CD4-positive, alpha-beta memory T cell (primary cell): ENCODE measurements at places on chromosomes 1 and 21. TPM values are rescaled to one million over a fixed set of nuclear protein-coding genes. Genes with fewer than 3 reads are reported as not detected.

DNA sequence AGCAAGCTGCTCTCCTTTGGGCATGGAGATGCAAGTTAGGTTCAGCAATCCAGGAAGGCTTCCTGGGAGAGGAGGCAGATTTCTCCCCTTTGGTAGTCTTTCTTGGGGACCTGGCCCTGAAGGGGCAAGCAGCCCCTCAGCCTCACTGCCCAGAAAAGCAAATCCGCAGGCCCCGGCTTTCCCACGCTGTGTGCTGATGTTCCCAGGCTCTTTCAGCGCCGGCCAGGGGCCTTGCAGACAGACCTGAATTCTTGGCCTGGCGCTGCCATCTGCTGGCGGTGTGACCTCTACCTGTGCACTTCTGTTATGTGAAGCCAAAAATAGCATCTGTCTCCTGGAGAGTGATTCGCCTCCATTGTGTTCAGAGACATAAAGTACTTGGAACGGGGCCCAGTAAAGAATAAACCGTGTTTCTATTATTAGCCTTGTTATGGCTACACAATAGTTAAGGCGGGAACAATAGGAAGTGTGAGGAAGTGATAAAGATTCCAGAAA lies 64.8 kb downstream of the ALPL start:
- H3K4me3 ChIP-seq: no peak overlapping the region
- no peak for DNase-seq
- no peaks in the 10 kb centered on the region for H3K4me1 ChIP-seq
- H3K27me3 ChIP-seq: no peaks in the 10 kb centered on the region
- H3K27ac ChIP-seq: no peak overlapping the region
- no peaks in the 10 kb centered on the region for H3K36me3 ChIP-seq

- H3K4me3 ChIP-seq: no peak overlapping the region
- no peak overlapping the region for H3K27ac ChIP-seq
- DNase-seq: no peak
- H3K27me3 ChIP-seq: no peaks in the 10 kb centered on the region
These were observed 99.1 kb upstream of the ERG start for GRCh38 chr21:38597421-38597820.

DNA sequence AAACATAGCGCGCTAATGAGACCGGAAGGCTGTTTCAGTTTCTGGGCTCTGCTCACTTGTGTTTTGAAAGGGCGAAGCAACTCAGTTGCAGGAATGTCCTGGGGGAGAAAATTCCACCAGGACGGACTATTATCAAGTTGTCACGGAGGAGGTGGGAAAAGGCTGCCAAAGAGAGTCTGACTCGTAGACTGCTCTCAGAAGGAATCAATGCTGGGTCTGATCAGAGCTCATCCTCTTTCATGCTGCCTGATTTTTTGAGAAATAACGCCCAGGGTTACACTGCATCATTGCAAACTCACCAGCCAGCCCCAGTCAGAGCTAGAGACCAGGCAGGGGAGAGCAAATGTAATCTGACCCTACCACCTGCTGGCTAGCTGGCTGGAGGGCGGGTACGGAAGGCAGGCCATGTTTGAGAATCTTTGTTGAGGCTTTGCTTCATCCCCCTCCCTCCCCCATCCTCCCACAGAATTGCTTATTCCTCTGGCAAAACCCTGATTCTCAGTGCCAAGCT lies 36.4 kb upstream of the BCL9 start:
- no peak overlapping the region for H3K4me3 ChIP-seq
- no peak for DNase-seq
- no peaks in the 10 kb centered on the region for H3K27me3 ChIP-seq
- no peaks in the 10 kb centered on the region for H3K36me3 ChIP-seq
- H3K4me1 ChIP-seq: no peaks in the 10 kb centered on the region
- no peak overlapping the region for H3K27ac ChIP-seq

DNA sequence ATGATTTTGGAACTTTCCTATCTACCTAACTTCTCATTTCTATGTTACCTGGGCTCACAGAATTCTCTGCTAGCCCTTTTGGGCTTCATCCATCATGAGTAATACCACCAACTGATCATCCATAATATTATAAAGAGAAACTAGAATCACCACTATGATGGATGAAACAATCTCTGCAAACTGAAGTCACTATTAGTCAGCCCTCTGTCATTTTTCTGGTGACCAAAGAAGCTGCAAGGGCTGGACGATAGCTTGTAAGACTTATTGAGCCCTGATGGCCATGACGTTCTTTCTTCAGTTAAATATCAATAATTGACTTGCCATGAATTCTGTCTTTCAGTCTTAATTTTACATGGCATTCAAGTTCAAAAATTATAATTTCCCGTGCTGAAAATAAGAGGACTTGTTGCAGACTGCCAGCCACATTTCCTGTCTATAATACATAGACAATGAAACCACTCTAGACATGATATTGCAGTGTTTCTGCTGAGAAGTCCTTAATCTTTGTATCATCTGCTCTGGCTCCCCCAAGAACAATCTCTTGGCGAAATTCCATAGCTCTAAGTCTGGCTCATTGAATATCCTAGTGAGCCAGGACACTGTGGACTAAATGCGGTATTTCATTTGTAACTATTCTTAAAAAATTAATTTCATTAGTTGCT lies 655.0 kb upstream of the CAMK1G start:
- H3K4me3 ChIP-seq: no peak overlapping the region
- H3K36me3 ChIP-seq: no peaks in the 10 kb centered on the region
- no peak overlapping the region for H3K27ac ChIP-seq
- no peak for DNase-seq
- H3K27me3 ChIP-seq: no peaks in the 10 kb centered on the region

- H3K27ac ChIP-seq: no peak overlapping the region
- no peaks in the 10 kb centered on the region for H3K36me3 ChIP-seq
- H3K27me3 ChIP-seq: no peaks in the 10 kb centered on the region
- no peak for DNase-seq
- no peaks in the 10 kb centered on the region for H3K4me1 ChIP-seq
These were observed 95.9 kb downstream of the LMO4 start for GRCh38 chr1:87424541-87424940.

- no peak overlapping the region for H3K27ac ChIP-seq
- peaks cover 6% of the 10 kb centered on the region for H3K4me1 ChIP-seq
These were observed 5.8 kb upstream of the DDX59 start for GRCh38 chr1:200675588-200675852.

DNA sequence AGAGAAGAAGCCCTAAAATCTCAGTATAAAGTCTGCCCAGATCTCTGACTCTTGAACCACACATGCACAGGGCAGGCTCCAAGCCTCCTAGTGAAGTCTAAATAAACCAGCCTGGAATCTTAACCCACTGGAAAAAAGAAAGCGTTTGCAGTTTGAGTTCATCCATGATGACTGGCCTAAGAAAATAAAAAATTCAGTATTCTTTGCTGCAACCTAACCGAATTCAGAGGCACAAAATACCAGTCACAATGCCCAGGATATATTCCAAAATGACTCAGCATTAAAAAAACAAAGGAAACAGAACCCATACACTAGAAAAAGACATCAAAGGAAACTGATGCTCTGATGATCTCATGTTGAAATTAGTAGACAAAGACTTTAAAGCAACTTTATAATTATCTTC lies 269.2 kb downstream of the SDCCAG8 start:
- no peak for DNase-seq
- no peaks in the 10 kb centered on the region for H3K36me3 ChIP-seq
- no peak overlapping the region for H3K4me3 ChIP-seq
- no peaks in the 10 kb centered on the region for H3K4me1 ChIP-seq
- no peaks in the 10 kb centered on the region for H3K27me3 ChIP-seq

DNA sequence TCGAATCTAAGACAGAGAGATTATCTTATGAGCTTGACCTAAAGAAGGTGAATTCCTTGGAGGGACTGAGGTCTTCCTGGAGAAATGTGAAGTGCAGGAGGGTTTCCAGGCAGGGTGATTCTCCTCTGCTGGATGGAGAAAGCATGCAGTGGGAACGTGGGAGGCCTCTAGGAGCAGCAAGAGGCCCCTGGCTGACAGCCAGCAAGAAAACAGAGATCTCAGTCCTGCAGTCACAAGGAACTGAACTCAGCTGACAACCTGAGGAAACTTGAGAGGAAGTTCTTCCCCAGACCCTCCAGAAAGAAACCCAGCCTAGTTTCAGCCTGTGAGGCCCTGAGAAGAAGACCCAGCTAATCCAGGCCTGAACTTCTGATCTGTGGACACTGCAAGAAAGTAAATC lies 345.9 kb downstream of the FAM72C start:
- DNase-seq: no peak
- H3K36me3 ChIP-seq: no peaks in the 10 kb centered on the region
- H3K27me3 ChIP-seq: no peaks in the 10 kb centered on the region

- no peaks in the 10 kb centered on the region for H3K27me3 ChIP-seq
- peaks cover 11% of the 10 kb centered on the region for H3K4me1 ChIP-seq
- peaks cover 72% of the 10 kb centered on the region for H3K36me3 ChIP-seq
- no peak for DNase-seq
- no peak overlapping the region for H3K4me3 ChIP-seq
These were observed 37.9 kb upstream of the MPZL1 start for GRCh38 chr1:167683641-167684502.

GRCh38 chr1:109482791-109483671 lies 674 bp upstream of the ATXN7L2 start:
- peaks cover 6% of the 10 kb centered on the region for H3K36me3 ChIP-seq
- H3K27me3 ChIP-seq: peaks cover 4% of the 10 kb centered on the region
- DNase-seq: peak; percentile 34
- H3K4me1 ChIP-seq: peaks cover 20% of the 10 kb centered on the region
- peak overlapping the region; percentile 95 for H3K4me3 ChIP-seq
- peak overlapping the region; percentile 74 for H3K27ac ChIP-seq

GRCh38 chr1:205994346-205994745 lies 8.8 kb downstream of the RAB7B start:
- H3K4me3 ChIP-seq: no peak overlapping the region
- H3K36me3 ChIP-seq: no peaks in the 10 kb centered on the region
- no peaks in the 10 kb centered on the region for H3K4me1 ChIP-seq
- no peak overlapping the region for H3K27ac ChIP-seq
- H3K27me3 ChIP-seq: no peaks in the 10 kb centered on the region

DNA sequence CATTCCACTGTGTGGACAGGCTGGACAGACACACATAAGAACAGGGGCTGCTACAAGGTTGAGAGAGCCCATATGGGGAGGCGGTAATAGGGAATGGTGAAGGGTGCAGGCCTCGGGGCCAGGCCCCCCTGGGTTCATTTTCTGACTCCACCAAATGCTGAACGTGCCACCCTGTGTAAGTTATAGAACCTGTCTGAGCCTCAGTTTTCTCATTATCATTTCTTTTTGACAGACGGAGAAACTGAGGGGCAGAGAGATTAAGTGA lies 569.5 kb downstream of the PTPRU start:
- no peaks in the 10 kb centered on the region for H3K27me3 ChIP-seq
- no peaks in the 10 kb centered on the region for H3K4me1 ChIP-seq
- no peak overlapping the region for H3K4me3 ChIP-seq
- DNase-seq: no peak
- H3K27ac ChIP-seq: no peak overlapping the region

- H3K27ac ChIP-seq: no peak overlapping the region
- H3K4me1 ChIP-seq: no peaks in the 10 kb centered on the region
- H3K27me3 ChIP-seq: no peaks in the 10 kb centered on the region
- no peaks in the 10 kb centered on the region for H3K36me3 ChIP-seq
- H3K4me3 ChIP-seq: no peak overlapping the region
- DNase-seq: no peak
These were observed 16.2 kb upstream of the OR2T10 start for GRCh38 chr1:248613742-248614141.

- peaks cover 13% of the 10 kb centered on the region for H3K36me3 ChIP-seq
- H3K27me3 ChIP-seq: no peaks in the 10 kb centered on the region
- DNase-seq: peak; percentile 49
- H3K4me1 ChIP-seq: peaks cover 65% of the 10 kb centered on the region
- peak overlapping the region; percentile 87 for H3K27ac ChIP-seq
- H3K4me3 ChIP-seq: peak overlapping the region; percentile 94
These were observed 948 bp downstream of the STK40 start for GRCh38 chr1:36384542-36385409.

GRCh38 chr1:203453616-203454015 lies 22.0 kb upstream of the PRELP start:
- H3K36me3 ChIP-seq: no peaks in the 10 kb centered on the region
- H3K27ac ChIP-seq: no peak overlapping the region
- peaks cover 6% of the 10 kb centered on the region for H3K27me3 ChIP-seq
- no peak overlapping the region for H3K4me3 ChIP-seq
- H3K4me1 ChIP-seq: no peaks in the 10 kb centered on the region
- DNase-seq: no peak

DNA sequence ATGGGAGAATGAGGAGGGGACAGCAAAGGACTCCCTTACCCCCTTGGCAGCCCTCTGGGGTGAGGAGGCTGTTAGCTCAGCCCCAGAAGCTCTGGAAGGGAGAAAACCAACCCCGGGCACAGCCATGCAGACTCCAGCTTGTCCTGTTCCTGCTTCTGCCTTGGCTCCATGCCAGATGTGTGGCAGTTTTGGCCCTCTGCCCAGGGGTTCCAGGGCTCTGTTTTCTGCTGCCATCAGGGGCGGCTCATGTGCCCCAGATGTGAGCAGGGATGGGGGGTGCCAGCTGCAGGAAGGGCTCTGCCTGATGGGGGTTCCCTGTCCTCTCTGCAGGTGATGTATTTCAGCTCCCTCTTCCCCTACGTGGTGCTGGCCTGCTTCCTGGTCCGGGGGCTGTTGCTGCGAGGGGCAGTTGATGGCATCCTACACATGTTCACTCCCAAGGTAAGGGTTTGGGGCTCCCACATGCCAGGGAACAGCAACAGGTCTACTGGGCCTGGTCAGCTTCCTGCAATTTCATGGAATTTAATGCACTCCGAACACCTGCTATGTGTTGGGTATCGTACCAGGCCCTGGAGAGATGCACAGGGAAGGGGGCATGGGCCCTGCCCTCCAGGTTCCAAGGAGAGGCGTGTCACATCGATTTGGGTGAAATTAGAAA lies 26.1 kb downstream of the SLC6A17 start:
- H3K27ac ChIP-seq: no peak overlapping the region
- no peaks in the 10 kb centered on the region for H3K36me3 ChIP-seq
- no peaks in the 10 kb centered on the region for H3K27me3 ChIP-seq

DNA sequence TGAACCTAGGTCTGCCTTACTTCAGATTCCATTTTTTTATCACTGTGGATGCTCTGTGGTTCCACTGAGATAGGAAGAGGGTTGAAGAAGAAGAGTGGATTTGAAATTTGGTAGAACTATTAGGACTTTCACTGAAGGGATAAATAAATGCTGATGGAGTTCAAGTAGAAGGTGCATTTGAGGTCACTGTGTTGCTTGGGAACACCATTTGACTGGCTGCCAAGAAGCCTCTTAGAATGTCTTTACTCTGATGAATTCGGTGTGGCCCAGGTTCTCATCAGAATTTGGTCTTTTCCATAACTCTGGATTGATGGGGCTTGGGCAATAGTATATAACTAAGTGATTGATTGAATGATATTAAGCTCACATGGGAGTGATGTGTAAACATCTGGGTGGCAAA lies 11.9 kb downstream of the XPR1 start:
- H3K36me3 ChIP-seq: no peaks in the 10 kb centered on the region
- H3K4me3 ChIP-seq: no peak overlapping the region
- no peaks in the 10 kb centered on the region for H3K27me3 ChIP-seq
- DNase-seq: no peak
- H3K4me1 ChIP-seq: no peaks in the 10 kb centered on the region
- no peak overlapping the region for H3K27ac ChIP-seq

- peaks cover 37% of the 10 kb centered on the region for H3K36me3 ChIP-seq
- peaks cover 29% of the 10 kb centered on the region for H3K4me1 ChIP-seq
- H3K27ac ChIP-seq: no peak overlapping the region
- no peak for DNase-seq
- no peak overlapping the region for H3K4me3 ChIP-seq
These were observed 41.1 kb upstream of the IL19 start for GRCh38 chr1:206729507-206729906.

Gene KMO
- polyA plus RNA-seq: 0.37 TPM

Gene AHDC1
- polyA plus RNA-seq: 0.02 TPM

Gene FAM72D
- polyA plus RNA-seq: not detected

Gene LCE1B
- not detected for polyA plus RNA-seq

Gene KRTAP7-1
- polyA plus RNA-seq: not detected

Gene PLA2G2A
- polyA plus RNA-seq: not detected

Gene OR6P1
- not detected for polyA plus RNA-seq

Gene UBIAD1
- polyA plus RNA-seq: 42.3 TPM

Gene DPT
- not detected for polyA plus RNA-seq

Gene RNF2
- polyA plus RNA-seq: 26.5 TPM

Gene TEDDM1
- not detected for polyA plus RNA-seq

Gene MLLT11
- 3.6 TPM for polyA plus RNA-seq
